ENCODE measurements at places on chromosomes 5 and 9.

- DNase-seq, result no peak
Measured at GRCh38 chr5:74182603-74183002, 457.9 kb downstream of the ENC1 start.

DNA sequence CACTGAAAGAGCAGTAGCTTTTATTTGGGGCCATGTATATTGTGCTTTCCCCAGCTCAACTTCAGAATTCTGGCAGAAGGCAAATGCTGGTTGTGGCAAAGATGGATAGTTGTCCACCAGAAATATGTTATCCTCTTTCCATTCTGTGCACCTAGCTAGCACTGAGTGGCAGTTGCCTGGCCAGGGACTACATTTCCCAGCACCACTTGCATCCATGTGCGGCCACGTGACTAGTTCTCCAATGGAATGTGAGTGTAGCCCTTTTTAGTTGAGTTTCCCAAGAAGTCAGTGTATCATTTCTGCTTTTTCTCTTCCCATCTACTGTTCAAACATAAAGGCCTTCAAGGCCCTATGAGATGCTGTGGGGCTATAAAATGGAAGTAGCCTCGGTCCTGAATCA is 354.0 kb upstream of the CLINT1 start:
- peak; percentile 16 for DNase-seq

DNA sequence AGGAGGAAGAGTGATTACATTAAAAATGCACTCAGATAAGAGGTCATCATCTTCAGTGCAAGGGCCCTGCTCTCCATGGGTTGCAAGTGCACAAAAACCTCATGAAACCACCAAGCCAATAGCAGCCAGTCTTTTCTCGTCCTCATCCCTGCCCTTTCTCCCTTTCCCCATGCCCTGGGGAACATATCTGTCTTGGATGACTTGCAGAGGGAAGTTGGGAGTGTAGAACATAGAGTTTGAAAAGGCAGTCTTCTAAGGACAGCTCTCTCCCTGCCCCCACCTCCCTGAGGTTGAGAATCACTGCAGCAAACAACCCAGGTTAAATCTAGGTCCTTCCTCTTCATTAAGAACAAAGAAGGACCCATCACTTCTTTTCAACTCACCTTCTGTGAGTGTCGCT is 22.0 kb downstream of the DDX31 start:
- no peak for DNase-seq

DNA sequence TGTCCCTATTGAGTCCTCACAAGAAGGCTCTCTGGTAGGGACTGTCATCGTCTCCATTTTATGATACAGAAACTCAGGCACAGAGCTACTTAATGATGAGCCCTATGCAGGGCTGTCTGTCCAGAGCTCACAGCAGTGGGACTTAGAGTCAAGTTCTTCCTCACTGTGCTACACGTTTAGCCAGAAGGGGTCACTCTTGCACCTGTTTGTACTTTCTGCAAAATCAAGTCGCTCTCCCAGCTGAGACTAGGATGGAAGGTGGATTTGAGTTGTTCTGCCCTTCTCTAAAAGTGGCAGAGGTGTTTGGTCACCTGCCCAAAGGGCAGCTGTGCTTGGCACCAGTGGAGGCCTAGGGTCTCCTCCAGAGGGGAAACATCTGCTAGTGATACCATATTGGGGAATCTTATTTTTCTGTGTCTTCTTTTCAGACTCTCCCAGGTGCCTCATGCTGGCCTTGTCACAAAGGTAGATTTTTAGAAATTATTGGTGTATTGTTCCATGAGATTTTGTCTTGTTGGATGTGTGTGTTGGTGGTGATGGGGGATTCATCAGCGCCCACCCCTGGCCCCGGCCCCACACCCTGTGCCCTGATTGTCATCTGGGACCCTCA is 104.2 kb downstream of the PPARGC1B start:
- peak; percentile 60 for DNase-seq

DNA sequence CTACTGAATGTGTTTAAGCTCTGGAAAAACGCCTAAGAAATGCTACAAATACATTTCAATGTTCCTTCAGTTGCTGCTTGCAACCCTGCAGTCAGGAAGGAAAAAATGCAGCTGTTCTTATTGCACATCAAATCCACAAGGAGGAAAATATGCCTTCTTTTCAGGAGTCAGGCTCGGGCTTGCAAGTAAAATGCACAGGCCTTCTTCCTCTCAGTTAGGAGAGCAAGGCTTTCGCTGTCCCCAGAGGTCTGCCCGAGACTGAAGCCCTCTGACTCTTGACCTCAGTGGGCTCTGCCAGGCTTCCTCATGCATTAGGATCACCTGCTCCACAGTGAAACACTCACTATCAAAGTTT is 899 bp upstream of the SHC3 start:
- no peak for DNase-seq

DNA sequence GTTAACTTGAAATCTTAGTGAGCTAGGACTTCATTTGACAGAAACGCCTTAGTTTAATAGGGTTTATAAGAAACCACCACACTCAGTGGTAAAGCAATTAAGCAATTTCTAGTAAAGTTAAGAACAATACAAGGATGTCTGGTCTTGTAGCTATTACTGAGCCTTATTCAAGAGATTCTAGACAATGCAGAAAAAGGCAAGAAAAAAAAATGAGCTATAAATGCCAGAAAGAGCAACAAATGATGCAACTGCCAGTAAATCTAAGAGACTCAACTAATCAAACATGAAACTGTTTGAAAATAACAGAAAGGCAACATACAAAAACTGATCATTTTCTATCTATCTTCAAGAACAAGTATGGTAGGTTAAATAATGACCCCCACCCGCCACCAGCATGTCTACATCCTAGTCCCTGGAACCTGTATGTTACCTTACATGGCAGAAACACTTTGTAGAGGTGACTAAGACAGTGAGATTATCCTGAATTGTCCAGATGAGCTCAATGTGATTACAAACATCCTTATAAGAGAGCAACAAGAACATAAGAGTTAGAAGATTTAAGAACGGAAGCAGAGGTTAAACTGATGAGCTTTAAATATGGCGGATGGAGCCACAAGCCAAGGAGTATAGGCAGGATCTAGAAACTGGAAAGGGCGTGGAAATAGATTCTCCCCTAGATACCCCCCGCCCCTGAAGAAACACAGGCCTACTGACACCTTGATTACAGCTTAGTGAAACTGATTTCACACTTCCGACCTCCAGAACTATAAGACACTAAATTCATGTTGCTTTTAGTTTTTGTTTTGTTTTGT is 93.0 kb downstream of the SUSD1 start:
- no peak for DNase-seq

GRCh38 chr5:157113002-157113401 is 4.2 kb upstream of the HAVCR2 start:
- peak; percentile 97 for DNase-seq

GRCh38 chr9:69397384-69398214 is 72.6 kb downstream of the ENTREP1 start:
- no peak for DNase-seq

DNA sequence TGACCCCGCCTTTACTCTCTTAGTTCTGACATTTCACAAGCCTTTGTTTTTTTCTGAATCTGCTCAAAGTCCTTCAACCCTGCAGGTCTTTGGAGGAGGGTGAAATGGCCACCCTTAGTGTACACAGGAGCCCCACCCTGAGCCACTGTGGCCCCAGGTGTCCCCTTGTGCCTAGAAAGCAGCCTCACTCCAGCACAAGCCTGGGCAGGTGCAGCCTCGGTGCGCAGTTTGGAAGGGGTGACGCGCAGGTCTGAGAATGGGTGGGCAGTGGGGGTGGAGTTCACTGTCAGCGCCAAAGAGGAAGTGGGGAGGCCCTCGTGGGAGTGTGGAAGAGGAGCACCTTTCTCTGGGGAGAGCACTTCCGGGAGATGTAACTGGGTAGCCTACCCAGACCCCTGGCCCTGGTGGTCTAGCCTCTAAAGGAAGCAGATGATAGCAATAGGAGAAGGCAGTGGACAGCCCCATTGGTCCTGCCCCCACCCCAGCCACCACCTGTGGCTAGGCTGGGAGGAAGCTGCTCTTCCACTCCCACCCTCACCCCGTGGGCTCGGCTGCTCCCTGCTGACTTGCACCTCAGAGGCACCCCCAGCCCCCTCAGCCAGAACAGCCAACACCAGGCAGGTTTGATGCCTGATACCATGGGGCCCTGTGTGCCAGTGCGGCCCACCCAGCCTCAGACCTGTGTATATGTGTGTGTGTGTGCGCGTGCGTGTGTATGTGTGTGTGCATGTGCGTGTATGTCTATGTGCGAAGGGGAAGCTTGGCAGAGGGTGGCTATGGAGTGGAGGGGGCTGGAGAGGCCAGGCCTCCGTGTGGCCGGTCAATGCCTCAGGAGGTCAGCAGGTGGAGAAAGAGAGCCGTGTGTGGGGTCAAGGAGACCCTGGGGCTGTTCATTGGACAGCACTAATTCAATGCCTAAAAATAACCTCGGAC is 16.8 kb upstream of the DAB2IP start:
- peak; percentile 9 for DNase-seq

- DNase-seq, result peak; percentile 3
Measured at GRCh38 chr9:12774861-12775678, at the start of gene LURAP1L. Gene LURAP1L, plus strand, starts transcription at chr9:12775020. Its CDS starts 696 bp downstream, at chr9:12775716.

DNA sequence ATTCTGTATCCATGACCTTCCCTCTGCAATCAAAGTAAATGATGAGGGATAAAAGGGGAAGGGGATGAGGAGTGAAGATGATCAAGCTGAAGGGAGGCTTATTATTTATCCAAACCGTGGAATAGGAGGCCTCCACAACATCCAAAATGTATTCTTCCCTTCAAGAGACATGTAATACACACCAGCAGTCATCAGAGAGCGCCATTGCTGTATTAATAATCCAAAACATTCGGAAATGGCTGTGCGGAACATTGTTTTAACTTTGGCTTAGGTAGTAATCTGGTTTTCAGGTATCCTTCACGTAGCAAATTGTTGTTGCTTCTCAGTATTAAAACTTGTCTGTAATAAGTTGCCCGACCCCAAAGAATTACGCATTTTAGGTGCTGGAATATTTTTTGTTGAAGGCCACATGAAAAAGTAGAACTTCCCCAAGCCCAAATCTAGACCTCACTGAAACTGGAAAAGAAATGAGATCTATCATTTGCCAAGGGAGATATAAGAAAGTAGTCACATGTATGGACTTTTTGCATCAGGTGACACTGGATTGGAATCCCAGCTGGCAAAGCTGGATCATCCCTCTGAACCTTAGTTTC is 2.6 kb upstream of the BOD1 start:
- DNase-seq, result peak; percentile 63

- peak; percentile 26 for DNase-seq
Measured at GRCh38 chr5:56735849-56736641, 79.3 kb upstream of the MAP3K1 start.

GRCh38 chr5:125129151-125129806 is 382.8 kb upstream of the ZNF608 start:
- DNase-seq, result no peak

GRCh38 chr5:123476731-123477130 is 35.2 kb upstream of the CSNK1G3 start:
- DNase-seq, result peak; percentile 90

GRCh38 chr9:130929571-130930038 is 9.4 kb downstream of the FIBCD1 start:
- no peak for DNase-seq

DNA sequence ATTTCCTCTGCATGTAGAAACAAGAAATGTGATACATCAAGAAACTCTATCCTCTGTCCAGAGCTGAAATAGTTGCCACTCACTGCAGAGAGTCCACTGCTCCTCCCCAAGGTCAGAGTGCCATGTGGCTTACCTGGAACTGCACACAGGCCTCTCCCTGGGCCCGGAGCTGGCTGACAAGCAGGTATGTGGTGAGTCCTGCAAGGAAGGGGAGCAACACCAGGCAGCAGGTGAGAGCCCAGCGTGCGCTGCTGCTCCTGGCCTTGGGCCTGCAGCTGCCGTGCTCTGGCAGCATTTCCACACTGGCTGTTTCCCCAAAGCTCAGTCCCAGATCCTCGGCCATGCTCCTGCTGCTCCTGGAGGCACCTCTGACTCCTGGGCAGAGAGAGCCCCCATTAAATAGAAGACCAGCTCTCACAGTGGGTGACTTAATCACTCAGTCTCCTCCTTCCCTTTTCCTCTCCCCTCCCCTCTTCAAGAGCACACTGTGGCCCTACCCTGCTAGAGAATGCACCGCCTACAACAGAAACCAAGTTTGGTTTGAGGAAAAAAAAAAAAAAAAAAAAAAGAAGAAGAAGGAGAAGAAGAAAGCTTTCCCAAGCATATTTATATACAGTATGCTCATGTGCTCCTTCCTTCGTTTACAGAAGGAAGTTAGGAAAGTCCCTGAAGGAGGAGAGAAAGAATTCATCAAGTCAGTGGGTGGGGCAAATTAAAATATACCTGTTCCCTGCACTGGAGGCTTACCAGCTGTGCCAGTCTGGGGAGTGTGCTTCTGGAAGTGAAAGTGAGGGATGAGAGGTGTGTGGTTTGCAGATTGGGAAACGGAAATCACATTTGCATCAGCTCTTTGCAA is at the start of gene TNFSF15:
TSS of gene TNFSF15 (minus strand) at position 370 of the 856 bp plus-strand sequence. CDS start at position 343, 27 bp downstream.
- DNase-seq, result peak; percentile 96

- DNase-seq, result no peak
Measured at GRCh38 chr9:134503301-134504105, 138.1 kb upstream of the COL5A1 start.

DNA sequence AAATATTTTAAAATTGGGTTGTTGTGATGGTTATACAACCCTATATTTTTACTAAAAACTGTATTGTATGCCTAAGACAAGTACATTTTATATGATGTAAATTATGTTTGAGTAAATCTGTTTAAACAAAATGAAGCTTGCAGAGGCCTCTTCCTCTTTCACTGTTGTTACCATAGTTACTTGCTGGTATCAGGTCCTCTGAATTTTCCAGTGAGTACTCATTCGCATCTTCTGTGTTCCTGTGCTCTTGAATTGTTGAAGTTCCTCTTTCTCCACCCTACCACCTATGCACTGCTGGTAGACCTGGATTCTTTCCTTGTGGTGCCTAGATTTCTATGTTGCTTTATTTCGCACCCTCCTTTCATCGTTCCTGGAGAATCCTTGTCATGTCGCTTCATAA is 938.5 kb upstream of the ACO1 start:
- DNase-seq, result no peak

DNA sequence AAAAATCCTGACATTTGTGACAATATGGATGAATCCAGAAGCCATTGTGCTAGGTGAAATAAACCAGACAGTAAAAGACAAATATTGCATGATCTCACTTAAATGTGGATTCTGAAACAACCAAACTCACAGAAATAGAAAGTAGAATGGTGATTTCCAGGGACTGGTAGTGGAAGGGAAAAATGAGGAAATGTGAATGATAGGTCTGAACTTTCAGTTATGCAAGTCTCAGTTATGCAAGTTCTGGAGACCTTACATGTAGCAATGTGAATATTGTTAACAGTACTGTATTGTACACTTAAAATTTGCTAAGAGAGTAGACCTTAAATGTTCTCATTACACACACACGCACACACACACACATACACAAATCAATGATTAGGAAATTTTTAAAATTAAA is 84.9 kb downstream of the SLCO4C1 start:
- peak; percentile 95 for DNase-seq

GRCh38 chr5:60395712-60396329 is 304.1 kb downstream of the DEPDC1B start:
- no peak for DNase-seq

Data from inflammatory macrophage treated with lipopolysaccharide for 4 hours (primary cell).